Activated CD8-positive, alpha-beta memory T cell treated with anti-CD3 and anti-CD28 coated beads for 1 hour (primary cell): ENCODE measurements at places on chromosomes 1 and 21.

- DNase-seq: no peak
Observed at GRCh38 chr1:117142200-117142599, 20.7 kb upstream of the TRIM45 start.

GRCh38 chr21:45592208-45592619 lies 50.0 kb upstream of the SLC19A1 start:
- DNase-seq: peak; percentile 53

GRCh38 chr1:3774946-3775489 lies 2.5 kb downstream of the SMIM1 start:
- no peak for DNase-seq

GRCh38 chr1:3695326-3696217 lies 43.3 kb downstream of the TP73 start:
- DNase-seq: no peak

DNA sequence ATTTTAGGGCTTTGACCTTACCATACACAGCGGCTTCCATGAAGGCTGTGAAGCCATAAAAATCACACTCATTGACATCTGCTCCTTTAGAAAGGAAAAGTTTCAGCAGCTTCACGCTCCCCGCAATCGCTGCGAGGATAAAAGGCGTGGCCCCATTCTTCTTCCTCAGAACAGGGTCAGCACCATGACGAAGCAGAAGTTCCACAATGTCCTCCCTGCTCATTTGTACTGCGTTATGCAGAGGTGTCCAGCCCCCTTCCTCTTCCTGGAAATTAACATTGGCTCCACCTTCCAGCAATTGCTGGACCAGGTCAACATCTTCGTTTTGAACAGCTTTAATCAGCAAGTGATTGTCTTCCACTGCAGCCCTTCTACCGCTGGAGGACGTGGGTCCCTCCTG lies 2.7 kb downstream of the RNASEL start:
- DNase-seq: no peak

- DNase-seq: no peak
Observed at GRCh38 chr1:175981128-175981527, 226.0 kb downstream of the COP1 start.

GRCh38 chr1:233172201-233172600 lies 123.3 kb downstream of the PCNX2 start:
- DNase-seq: no peak

DNA sequence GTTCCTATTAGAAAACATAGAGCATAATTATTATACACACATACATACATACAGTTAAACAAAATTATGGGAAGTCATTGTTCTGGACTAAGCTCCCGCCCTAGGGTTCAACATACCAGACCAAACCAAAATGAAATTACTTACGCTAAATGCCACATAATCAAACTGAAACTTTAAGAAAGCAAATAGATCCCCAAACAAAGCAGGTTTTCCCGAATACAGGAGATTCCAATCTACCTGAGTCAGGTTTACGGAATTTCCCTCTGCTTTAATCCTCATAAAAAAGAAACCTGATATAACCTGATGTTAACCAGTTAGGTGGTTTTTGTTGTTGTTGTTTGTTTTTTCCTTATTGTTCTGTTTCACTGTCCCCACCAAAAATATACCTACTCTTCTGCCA lies 1886.9 kb downstream of the NCAM2 start:
- no peak for DNase-seq

- no peak for DNase-seq
Observed at GRCh38 chr1:104466068-104466467, 716.4 kb downstream of the AMY1C start.

DNA sequence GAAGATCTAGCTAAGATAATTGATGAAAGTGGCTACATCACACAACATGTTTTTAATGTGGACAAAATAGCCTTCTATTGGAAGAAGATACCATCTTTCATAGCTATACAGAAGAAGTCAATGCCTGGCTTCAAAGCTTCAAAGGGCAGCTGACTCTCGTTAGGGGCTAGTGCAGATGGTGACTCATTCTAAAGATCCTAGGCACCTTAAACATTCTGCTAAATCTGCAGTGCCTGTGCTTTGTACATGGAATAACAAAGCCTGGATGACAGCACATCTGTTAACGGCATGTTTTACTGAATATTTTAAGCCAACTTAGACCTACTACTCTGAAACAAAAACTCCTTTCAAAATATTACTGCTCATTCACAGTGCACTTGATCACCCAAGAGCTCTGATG lies 65.6 kb upstream of the USP24 start:
- no peak for DNase-seq

GRCh38 chr1:203480525-203481084 lies 5.0 kb downstream of the PRELP start:
- DNase-seq: no peak

DNA sequence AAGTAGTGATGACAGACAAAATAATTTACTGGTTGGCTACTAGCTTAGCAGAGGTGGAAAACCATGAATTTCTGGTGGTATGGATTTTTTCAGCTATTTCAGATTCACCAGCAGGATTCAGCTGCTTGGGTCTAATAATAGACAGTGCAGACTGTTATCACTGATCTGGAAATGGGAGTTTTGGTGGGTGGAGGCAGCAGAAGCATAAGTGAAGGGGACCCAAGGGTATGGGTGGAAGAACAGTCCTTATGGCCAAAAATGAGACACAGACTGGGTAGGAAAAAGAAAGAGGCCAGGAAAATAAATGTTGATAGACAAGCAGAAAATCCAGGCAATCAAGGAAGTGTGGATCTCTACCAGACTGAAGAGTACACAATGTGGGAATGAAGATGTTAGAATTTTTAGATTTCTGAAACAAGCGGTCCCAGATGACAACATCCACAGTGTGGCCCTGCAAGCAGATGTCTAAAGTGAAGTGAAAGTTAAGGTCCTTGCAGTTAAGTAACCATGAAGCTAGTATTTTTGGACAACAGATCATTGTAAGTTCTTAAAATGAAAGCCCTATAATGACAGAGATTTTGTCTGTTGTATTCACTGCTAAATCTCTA lies 24.7 kb downstream of the LYST start:
- DNase-seq: no peak

DNA sequence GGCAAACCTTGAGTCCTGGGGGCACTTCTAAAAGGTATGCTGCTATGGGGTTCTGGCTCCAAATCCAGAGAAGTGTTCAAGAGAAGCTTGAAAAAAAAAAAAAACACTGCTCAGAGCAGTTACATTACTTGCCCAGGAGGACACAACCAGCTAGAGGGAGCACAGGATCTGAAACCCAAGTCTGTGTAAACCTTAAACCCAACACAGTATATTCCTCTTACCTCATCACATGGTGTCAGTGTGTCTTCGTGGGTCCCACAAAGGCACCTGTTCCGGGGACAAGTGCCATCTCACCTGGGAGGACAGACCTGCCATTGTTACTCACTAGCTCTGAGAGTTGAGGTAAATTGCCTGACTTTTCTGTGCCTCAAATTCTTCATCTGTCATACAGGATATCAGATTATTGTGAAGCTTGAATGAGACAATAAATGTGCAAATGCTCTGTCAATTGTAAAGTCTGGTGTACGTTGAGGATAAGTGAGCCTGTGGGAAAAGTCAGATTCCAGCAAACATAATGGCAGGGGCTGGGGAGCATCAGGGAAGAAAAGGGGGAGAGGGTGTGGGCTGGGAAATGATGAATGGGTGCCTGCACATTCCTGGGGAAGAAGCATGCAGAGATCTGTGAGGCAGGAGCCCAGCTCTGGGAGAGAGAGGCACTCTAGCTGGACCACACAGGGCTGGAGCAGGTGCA lies 170.4 kb upstream of the ZC3H12A start:
- DNase-seq: no peak

DNA sequence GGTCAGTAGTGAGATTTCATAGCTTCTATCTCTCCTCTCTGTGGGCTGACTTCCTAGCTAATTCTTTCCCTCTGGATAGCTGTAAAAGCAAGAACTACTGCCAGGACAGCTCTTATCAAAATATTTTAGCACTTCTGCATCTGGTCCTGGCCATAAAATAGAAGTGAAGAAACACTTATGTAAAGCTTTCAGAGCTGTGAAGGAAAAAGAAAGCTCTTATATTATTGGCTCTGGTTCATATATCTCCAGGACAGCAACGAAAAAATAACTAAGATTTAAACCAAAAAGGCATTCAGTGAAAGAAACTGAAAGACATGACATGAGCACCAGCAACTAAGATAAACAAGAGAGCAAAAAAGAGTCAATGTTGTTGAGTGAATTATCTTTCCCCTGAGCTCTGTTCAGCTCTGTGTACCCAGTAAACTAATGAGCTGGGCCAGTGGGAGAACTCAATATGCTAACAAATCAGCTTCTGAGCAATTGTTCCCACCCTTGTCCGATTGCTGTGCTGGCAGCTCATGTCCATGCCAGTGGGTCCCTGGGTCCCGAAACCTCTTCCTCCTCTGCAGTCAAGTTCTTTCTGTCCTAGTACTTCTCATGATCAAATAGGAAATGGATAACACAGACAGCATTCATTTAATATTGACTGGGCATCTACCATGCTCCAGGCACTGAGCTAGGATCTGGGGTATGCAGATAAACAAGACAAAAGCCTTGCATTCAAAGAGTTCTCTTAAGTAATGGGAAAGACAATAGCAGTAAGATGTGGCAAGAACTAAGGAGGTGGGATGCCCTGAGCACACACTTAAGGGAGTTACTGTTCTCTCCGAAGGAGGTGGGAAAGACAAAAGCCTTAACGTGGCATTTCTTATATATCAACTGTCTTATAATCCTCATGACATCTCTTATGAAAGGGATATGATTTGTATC lies 45.3 kb upstream of the MAN1A2 start:
- DNase-seq: no peak

GRCh38 chr1:166307261-166308188 lies 140.7 kb upstream of the FAM78B start:
- no peak for DNase-seq

- no peak for DNase-seq
Observed at GRCh38 chr1:7287013-7287412, 484.1 kb upstream of the VAMP3 start.

DNA sequence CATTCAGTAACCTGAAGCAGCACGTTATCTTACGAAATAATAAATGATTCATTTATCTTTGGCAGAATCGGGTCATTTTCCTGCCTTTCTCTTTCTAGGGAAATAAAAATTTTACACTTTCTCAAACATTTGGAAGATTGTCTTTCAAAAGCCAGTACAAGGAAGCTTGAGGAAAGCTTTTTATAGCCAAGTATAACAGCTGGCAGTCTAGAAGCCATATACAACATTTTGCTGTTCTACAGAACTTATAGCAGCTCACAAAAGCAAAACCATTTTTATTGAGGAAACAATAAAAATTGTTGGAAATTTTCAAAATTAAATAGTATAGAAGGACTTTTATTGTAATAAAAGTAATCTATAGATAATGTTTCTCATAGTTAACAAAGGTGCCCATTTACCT lies 448.6 kb downstream of the SMYD3 start:
- no peak for DNase-seq

DNA sequence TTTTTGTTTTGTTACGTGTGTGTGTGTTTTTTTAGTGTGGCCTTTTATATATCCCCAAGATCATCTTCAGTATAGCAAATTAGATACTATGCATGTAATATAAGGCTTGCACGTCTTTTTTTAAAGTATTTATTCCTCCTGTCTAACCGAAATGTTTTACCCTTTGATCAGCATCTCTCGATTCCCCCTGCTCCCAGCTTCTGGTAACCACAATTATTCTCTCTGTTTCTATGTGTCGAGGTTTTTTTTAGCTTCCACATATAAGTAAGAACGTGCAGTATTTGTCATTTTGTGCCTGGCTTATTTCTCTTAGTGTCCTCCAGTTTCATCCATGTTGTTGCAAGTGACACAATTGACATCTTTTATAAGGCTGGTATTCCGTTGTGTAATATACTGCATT lies 18.7 kb downstream of the CEP85 start:
- no peak for DNase-seq

DNA sequence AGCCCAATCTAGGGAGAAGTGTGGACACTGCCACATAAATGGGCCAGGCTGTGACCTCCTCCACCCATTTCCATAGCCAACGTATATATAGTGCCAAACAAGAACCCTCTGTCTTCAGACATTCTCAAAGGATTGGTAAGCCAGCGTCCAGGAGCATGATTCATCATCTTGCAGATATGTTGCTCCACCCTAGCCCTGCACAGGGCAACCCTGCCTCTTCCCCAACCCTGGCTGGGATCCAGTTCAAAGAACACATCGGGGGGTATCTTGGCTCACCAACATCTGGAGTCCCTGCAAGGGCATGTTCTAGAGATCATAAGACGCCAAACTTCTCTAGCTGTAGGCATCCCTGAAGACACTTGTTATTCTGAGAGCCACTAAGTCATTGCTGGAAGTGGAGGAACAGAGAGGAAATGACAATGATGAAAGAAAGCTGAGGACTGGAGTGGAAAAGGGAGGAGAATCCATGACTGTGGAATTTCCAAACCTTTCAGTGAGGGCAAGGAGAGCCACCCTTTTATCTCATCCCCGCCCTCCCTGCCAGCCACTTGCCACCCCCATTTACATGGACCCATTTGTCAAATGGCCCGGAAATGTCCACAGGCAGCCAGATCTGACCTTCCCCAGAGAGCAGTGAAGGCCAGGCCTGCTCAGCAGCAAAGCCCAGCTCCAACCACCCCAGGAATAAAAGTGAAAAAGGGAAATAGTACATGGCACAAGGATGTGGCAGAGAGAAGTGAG lies 144.1 kb upstream of the CTTNBP2NL start:
- DNase-seq: no peak
